ENCODE measurements at places on chromosomes 3 and 15.

GRCh38 chr15:68391121-68391520 lies 40.8 kb downstream of the ITGA11 start:
- DNase-seq = no peak

GRCh38 chr15:23384371-23384770 lies 29.8 kb downstream of the GOLGA8S start:
- DNase-seq = no peak

DNA sequence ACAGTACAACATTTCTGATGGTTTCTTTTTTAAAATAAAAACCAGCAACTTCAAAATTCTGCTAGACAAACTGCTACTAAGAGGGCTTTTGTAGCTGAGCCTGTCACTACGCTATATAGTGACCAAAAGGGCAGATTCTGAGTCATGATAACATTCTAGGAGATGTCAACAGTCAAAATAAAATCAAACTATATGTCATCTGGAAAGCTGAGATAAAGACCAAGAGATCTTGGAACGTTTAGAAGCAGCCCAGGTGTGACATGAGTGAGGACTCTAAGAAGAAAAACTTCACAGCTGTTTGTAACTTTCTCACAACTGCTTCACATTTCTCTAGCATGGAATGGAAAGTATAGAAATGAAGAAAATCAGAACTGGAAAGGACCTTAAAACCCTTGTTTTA lies 84.6 kb downstream of the FILIP1L start:
- DNase-seq = no peak

DNA sequence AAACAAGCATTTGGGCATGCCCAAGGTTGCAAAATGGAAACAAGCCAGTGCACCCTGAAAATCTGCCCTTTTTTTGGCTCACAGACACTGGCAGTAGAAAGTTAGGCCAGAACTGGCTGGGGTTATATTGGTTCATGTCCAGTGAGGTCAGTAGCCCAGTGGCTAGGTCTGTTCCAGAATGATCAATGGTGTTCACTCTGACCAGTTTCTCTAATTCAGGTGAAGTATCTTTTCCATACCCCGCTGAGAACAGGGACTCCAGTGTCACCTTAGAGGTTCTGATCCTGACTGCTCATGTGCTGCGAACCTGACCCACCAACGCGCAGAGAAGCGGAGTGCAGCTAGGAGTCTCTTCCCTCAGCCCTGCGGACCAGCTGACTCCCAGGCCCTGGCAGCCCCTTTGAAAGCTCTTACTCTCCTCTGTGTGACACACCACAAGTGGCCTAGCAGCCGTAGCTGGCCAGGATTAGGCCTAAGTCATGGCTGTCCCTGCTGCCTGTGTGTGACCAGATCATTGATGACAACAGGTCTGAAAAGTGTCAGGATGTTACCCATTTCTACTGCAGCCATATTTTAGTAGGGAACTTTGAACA lies 123.5 kb downstream of the GHSR start:
- DNase-seq = no peak

All from CD8-positive, alpha-beta T cell (primary cell).